Neural crest cell (in vitro differentiated cells): ENCODE measurements at places on chromosomes 1 and 21.

- DNase-seq, result peak; percentile 20
These were observed at the start of gene LHX8 for GRCh38 chr1:75133750-75134646. LHX8 (plus strand) TSS chr1:75134388; CDS start chr1:75136615, 2,227 bp downstream.

- peak; percentile 91 for DNase-seq
These were observed 98.9 kb upstream of the BACE2 start for GRCh38 chr21:41068967-41069642.

- DNase-seq, result no peak
These were observed 33.7 kb downstream of the ATP5PO start for GRCh38 chr21:33881689-33882440.

- DNase-seq, result no peak
These were observed 19.3 kb upstream of the SMYD3 start for GRCh38 chr1:246526380-246526779.

GRCh38 chr1:99348397-99349132, 84.3 kb downstream of the PLPPR4 start:
- no peak for DNase-seq

DNA sequence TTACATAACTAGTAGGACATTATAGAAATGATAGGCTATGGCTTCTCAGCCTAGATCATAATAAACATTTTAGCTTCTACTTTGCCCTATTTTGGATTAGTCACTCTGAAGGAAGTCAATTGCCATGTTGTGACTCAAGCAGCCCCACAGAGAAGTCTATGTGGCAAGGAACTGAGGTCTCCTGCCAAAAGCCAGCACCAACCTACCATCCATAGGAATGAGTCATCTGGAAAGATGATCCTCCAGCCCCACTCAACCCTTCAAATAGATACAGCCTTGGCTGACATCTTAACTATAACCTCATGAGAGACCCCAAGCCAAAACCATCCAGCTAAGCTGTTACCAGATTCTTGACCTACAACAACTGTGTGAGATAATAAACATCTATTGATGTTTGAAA, 76.3 kb upstream of the BEND5 start:
- no peak for DNase-seq

DNA sequence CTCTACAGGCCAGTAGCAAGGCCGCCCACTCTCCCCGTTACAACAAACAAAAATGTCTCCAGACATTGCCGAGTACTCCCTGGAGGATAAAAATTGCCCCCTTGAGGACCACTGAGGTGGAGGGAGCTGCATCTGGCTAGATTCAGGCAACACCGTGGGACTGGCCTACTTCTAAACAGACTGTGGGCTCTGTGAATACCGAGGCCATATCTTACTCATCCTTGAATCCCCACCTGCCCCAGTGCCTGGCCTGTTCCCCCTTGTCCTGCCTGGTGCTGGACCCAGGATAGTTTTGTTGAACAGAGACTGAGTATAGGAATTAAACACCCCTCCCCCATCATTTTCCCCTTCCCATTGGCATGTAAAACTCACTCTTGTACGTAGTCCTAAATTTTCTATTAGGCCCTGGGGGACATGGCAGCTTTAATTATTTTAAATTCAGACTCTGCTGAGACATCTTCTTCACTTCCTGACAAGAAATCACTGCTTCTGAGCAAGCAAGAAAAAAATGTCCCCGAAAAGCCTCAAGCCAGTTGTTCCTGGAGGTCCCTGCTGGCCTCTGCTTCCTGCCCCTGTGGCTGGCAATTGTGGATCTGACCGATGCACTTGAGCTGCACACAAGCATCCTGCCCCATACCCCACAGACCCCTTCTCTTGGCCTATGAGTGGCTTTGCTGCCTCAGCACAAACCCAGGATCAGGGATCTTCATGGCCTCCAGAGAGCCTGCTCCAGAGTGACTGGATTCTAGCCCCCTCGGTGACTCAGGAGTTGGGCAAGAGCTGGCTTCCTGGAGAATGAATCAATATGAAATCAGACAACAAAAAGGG, 111.0 kb downstream of the ACTL8 start:
- no peak for DNase-seq

- DNase-seq, result no peak
These were observed 141.9 kb downstream of the CLEC20A start for GRCh38 chr1:178354816-178355215.

DNA sequence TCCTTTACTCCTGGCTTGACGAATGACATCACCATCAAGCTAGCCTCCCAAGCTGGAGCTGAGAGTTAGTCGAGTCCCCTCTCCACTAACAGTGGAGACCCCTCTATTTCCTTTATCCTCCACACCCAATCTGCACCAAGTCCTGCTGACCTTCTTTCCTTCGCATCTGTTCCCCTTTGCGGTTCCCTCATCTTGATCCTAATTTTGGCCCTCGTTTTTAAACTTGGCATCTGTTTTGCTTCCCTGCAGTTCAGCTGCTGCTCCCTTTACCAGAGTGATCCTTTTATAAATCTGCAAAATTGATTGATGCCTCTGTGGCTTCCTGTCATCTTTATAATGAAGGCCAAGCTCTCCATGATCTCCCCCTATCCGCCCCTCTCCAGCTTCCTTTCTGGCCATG, 49.0 kb upstream of the TSPAN2 start:
- DNase-seq, result no peak

DNA sequence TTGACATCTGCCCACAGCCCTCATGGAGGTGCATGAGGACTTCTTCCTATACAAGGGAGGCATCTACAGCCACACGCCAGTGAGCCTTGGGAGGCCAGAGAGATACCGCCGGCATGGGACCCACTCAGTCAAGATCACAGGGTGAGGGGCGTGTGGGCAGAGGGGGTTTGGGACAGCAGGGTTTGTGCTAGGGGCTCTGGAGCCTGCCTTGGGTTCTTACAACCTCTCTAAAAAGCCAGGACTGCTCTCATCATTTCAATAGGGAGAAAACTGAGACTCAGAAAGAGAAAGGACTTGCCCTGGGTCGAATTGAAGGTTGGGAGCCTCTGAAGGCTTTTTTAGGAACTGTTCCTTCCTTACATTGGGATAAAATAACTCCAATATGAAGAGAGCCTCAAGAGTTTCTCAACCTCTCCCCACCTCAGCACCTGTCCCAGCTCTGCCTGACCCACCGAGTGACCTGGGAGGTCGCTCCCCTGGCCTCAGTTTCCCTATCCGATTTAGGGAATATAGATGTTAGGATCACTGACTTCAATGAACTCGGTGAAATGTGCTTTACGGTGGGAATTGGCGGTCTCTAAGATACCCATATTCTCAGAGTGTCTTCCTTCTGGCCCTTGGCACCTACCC, 9.5 kb downstream of the TINAGL1 start:
- no peak for DNase-seq

GRCh38 chr1:234613128-234613875, 3.3 kb upstream of the IRF2BP2 start:
- DNase-seq, result no peak

DNA sequence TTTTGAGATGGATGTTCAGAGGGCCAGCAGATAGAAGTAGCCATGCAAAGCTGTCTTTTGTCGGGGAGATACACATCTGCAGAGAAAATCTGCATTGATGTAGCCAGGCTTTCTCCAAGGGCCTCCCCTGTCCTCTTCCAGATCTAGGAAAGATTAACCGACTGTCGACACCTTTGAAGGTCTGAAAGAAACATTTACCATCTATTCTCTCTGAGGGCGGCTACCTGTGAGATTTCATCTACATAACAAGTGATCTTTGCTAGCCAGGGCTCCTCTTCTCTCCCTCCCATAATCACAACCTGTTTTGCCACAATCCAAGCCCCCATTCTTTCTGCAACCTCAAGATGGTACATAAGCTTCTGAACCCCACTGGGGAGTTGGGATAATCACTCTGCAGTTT, 193.6 kb downstream of the RGS7 start:
- no peak for DNase-seq

DNA sequence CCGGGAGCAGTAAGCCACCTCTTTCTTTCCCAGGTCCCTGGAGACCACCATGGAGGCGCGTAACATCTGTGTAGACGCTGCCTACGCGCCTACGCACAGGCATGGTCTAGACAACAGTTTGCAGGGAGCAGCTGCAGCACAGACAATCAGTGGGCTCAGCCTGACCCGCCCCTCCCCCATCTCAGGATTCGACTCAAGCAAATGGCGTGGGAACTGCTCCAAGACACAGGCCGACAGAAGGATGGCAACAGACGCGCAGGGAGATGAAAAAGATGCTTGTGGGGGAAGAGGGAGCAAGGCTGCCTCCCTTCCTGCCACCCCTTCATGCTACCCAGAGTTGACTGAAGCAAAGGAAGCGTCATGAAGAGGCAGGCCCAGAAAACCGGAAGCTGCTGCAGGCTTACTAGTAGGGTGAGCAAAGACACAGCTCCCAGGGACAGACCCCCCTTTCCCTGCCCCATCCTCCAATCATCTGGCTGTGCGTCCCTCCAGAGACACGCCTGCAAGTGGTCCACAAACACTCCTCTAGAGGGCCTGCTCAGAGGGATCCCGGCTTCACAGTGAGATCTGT, 19.5 kb downstream of the STK40 start:
- peak; percentile 47 for DNase-seq

DNA sequence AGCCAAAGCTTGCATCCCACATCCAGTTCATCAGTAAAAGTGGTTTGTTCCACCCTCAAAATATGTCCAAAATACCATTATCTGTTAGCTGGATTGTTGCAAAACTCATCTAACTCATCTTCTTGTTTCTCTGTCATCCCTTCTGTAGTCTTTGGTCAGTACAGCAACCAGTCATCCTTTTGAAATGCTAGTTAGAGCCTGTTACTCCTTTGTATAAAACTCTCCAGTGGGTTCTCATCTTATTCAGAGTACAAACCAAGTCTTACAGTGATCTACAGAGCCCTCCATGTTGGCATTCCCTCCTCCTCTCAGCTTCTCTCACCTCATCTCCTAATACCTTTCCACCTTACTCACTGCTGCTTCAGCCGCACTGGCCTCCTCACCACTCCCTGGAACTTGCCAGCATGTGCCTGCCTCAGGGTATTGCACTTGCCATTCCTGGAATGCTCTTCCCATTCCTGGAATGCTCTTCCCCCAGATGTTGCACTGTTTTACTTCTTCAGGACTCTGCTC, 70.6 kb downstream of the LAMC1 start:
- DNase-seq, result no peak

DNA sequence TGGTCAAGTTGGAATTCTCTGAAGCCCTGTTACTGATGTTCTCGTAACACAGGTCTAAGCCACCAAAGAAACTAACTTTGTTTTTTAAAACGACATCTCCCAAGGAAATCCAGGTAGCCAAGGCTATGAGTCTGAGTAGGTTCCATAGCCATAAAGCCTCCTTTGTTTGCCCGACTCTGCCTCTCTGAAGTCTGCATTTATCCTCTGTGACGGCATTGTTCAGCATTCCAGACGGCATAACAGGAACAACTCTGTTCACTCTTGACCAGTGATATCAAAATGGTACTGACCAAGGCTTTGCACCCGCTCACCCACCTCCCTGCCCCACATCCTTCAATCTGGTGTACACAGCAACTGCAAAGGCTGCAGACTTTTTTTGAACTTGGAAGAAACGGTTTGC, 14.8 kb downstream of the URB1 start:
- DNase-seq, result no peak

- no peak for DNase-seq
These were observed 371.7 kb downstream of the PTPRC start for GRCh38 chr1:199010492-199010891.
